ENCODE measurements at places on chromosomes 3 and 15.
A peak's percentile ranks its signal among the peaks of the same experiment; 100 is the strongest.

DNA sequence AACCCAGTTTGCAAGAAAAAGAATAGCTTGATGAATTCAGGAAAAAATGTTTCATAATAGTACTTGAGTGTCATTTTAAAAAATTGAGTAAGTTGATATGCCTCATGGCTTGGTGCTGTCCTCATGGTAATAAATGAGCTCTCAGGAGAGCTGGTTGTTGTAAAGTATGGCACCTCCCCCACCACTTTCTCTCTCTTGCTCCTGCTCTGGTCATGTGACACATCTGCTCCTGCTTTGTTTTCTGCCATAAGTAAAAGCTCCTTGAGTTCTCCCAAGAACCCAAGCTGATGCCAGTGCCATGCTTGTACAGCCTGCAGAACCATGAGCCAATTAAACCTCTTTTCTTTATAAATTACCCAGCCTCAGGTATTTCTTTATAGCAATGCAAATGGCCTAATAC, 108.8 kb upstream of the CRBN start:
- no peaks in the 10 kb centered on the region for H3K36me3 ChIP-seq
- DNase-seq: no peak
- H3K27me3 ChIP-seq: no peaks in the 10 kb centered on the region
- no peak overlapping the region for H3K27ac ChIP-seq

DNA sequence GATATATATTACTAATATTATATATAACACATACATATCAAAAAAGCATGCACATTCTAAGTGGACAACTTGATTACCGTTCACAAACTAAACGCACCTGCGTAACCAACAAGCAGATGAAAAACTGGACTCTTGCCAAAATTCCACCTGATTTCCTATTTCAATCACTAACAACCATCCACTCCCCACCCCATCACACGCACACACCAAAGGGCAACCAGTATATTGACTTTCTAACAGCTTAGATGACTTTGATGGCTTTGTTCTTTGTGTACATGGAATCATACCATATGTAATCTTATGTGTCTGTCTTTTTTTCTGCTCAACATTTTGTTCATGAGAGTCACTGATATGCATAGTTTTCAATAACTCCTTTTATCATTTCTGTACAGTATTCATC, 496.8 kb upstream of the ARRDC4 start:
- H3K27me3 ChIP-seq: peaks cover 37% of the 10 kb centered on the region
- no peaks in the 10 kb centered on the region for H3K36me3 ChIP-seq
- DNase-seq: no peak
- H3K4me1 ChIP-seq: no peaks in the 10 kb centered on the region
- no peak overlapping the region for H3K27ac ChIP-seq

- no peak for DNase-seq
- no peaks in the 10 kb centered on the region for H3K27me3 ChIP-seq
- H3K4me3 ChIP-seq: no peak overlapping the region
- no peak overlapping the region for H3K27ac ChIP-seq
- no peaks in the 10 kb centered on the region for H3K36me3 ChIP-seq
Measured at GRCh38 chr3:32177702-32178198, 60.7 kb upstream of the CMTM8 start.

- H3K4me1 ChIP-seq: peaks cover 62% of the 10 kb centered on the region
- no peak for DNase-seq
- peak overlapping the region; percentile 91 for H3K27ac ChIP-seq
- no peaks in the 10 kb centered on the region for H3K27me3 ChIP-seq
Measured at GRCh38 chr15:56038015-56038414, 44.6 kb upstream of the NEDD4 start.

DNA sequence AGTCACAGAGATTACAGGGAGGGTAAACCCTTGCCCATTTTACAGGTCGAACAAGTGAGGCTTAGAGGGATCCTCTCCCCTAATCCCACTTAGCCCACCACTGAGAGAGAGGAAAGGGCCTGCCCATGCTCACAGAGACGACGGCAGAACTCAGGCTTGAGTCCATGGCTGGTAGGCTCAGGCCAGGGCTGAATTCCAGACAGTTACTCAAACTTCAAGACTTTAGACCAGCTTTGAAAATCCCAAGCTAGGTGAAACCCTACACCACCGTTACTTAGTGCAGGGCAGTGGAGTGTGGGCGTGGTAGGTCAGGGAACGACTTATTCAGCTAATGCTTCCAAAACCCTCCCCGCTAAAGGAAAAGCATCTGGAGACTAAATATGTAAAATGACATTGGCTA, 16.4 kb downstream of the GRIP2 start:
- no peak overlapping the region for H3K27ac ChIP-seq
- no peaks in the 10 kb centered on the region for H3K36me3 ChIP-seq
- peak; percentile 12 for DNase-seq
- H3K4me1 ChIP-seq: no peaks in the 10 kb centered on the region
- H3K4me3 ChIP-seq: no peak overlapping the region
- no peaks in the 10 kb centered on the region for H3K27me3 ChIP-seq

- H3K4me3 ChIP-seq: no peak overlapping the region
- H3K4me1 ChIP-seq: no peaks in the 10 kb centered on the region
- no peak overlapping the region for H3K27ac ChIP-seq
- DNase-seq: no peak
- no peaks in the 10 kb centered on the region for H3K27me3 ChIP-seq
- H3K36me3 ChIP-seq: no peaks in the 10 kb centered on the region
Measured at GRCh38 chr3:31422237-31422636, 110.5 kb upstream of the STT3B start.

GRCh38 chr3:171865191-171865865, 22.2 kb downstream of the TMEM212 start:
- no peaks in the 10 kb centered on the region for H3K36me3 ChIP-seq
- no peaks in the 10 kb centered on the region for H3K27me3 ChIP-seq
- no peak for DNase-seq
- H3K27ac ChIP-seq: no peak overlapping the region
- no peak overlapping the region for H3K4me3 ChIP-seq

- no peak overlapping the region for H3K4me3 ChIP-seq
- no peaks in the 10 kb centered on the region for H3K4me1 ChIP-seq
- peaks cover 19% of the 10 kb centered on the region for H3K36me3 ChIP-seq
- H3K27ac ChIP-seq: no peak overlapping the region
- DNase-seq: no peak
Measured at GRCh38 chr3:99730870-99731269, 86.8 kb upstream of the CMSS1 start.

- no peaks in the 10 kb centered on the region for H3K4me1 ChIP-seq
- no peak for DNase-seq
- H3K27me3 ChIP-seq: no peaks in the 10 kb centered on the region
- H3K4me3 ChIP-seq: no peak overlapping the region
- no peaks in the 10 kb centered on the region for H3K36me3 ChIP-seq
Measured at GRCh38 chr15:52113708-52114107, 1.1 kb upstream of the BCL2L10 start.

DNA sequence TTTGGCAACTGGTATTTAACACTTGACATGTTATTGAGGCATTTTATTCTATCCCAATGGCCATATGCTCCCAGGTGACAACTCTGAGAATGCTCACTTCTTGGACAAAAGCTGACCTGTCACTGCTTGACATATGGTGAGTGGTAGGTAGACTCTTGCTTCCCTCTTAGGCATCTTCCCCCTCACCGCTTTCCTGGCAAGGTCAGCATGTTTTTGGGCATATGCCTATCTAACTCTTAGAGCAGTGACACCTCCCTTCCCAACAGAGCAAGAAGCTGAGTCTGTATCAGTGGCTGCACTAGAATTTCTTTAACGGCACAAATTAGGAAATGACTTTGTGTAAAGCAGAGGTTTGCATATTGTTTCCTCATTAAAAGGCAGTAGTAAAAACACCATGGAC, 300.7 kb downstream of the OXSM start:
- H3K4me3 ChIP-seq: no peak overlapping the region
- no peaks in the 10 kb centered on the region for H3K36me3 ChIP-seq
- no peaks in the 10 kb centered on the region for H3K4me1 ChIP-seq
- no peaks in the 10 kb centered on the region for H3K27me3 ChIP-seq
- no peak for DNase-seq
- H3K27ac ChIP-seq: no peak overlapping the region

DNA sequence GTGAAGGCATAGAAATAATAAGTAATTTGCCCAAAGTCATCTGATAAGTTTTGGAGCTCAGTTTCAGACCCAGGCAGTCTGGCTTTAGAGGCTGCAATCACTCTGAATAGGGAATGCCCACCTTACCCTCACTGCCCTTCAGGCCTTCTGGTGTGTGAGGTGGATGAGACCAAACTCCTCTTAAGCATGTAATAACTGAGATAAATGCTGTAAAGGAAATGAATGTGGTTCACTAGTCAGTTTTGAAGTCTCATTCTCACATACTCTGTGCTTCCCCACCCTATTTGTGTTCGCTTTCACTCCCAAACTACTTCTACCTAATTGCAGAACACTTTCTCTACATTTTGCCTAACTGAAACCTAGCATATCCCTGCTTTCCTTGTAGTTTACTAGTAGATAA, 144.1 kb downstream of the FILIP1L start:
- no peak overlapping the region for H3K4me3 ChIP-seq
- DNase-seq: no peak
- H3K4me1 ChIP-seq: peaks cover 32% of the 10 kb centered on the region
- H3K27ac ChIP-seq: no peak overlapping the region
- no peaks in the 10 kb centered on the region for H3K36me3 ChIP-seq

GRCh38 chr3:47601281-47601680, 22.6 kb upstream of the CSPG5 start:
- no peak overlapping the region for H3K27ac ChIP-seq
- H3K27me3 ChIP-seq: no peaks in the 10 kb centered on the region
- no peak overlapping the region for H3K4me3 ChIP-seq
- DNase-seq: no peak
- no peaks in the 10 kb centered on the region for H3K4me1 ChIP-seq

DNA sequence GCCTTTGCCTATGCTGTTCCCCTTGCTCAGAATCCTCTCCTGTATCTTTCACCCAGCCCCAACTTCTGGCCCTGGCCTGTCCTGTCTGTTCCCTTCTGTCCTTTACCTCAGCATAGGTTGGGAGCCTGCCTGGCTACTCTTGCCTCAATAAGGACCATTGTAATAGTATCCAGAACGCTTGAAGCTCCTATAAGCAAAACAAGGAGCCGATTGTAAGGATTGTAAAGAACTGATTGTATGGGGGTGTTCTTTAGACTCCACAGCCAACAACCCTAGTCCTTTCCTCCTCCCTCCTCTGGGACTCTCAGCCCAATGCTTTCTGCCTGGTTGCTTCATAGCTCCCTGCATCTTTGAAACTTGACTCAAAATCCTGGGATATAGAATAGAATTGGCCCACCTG, 18.7 kb upstream of the RAD54L2 start:
- no peak for DNase-seq
- no peak overlapping the region for H3K4me3 ChIP-seq
- H3K4me1 ChIP-seq: no peaks in the 10 kb centered on the region
- no peaks in the 10 kb centered on the region for H3K27me3 ChIP-seq
- no peaks in the 10 kb centered on the region for H3K36me3 ChIP-seq

DNA sequence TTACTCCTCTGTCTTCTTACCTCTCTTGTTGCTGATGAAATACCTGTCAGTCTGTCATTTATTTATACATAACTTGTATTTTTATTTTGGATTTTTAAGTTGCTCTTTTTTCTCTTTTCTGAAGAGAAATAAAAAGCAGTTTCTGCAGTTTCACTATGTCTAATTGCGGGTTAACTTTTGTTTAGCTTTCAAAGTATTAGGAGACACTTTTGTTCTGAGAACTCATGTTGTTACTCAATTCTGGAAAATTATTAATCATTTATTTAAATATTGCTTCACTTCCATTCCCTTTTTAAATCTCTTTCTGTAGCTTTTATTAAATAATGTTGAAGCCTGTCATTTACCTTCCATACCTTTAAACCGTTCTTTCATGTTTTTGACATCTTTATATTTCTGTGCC, 29.2 kb downstream of the MYLK start:
- no peak overlapping the region for H3K4me3 ChIP-seq
- H3K27ac ChIP-seq: no peak overlapping the region
- H3K36me3 ChIP-seq: no peaks in the 10 kb centered on the region
- no peak for DNase-seq
- H3K27me3 ChIP-seq: no peaks in the 10 kb centered on the region
- H3K4me1 ChIP-seq: no peaks in the 10 kb centered on the region

DNA sequence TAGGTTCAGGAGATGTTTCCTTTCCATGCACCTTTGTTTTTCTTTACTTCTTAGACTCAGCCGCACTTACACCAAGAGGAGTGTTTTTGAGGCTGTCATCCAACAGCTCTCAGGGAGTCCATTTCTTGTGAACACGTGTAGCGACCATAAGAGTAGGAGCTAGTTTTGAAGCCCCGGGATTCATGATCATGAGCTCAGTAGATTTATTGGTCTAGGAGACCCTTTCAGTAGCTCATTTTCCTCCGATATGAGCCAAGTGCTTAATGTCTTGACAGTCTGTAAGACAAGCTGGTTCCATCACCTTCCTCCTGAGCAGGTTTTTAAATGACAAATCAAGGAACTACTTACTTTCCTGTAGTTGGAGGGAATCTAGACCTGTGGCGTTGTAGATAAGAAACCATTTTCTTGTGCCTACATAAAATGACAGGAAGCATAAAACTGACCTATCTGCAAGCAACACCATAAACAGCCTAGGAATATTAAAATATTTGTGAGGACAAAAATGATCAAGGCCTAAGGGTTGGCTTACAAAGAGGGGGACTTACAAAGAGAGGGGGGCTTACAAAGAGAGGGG, 172.6 kb upstream of the BHLHE40 start:
- H3K4me3 ChIP-seq: no peak overlapping the region
- no peak overlapping the region for H3K27ac ChIP-seq
- no peaks in the 10 kb centered on the region for H3K27me3 ChIP-seq
- no peak for DNase-seq

DNA sequence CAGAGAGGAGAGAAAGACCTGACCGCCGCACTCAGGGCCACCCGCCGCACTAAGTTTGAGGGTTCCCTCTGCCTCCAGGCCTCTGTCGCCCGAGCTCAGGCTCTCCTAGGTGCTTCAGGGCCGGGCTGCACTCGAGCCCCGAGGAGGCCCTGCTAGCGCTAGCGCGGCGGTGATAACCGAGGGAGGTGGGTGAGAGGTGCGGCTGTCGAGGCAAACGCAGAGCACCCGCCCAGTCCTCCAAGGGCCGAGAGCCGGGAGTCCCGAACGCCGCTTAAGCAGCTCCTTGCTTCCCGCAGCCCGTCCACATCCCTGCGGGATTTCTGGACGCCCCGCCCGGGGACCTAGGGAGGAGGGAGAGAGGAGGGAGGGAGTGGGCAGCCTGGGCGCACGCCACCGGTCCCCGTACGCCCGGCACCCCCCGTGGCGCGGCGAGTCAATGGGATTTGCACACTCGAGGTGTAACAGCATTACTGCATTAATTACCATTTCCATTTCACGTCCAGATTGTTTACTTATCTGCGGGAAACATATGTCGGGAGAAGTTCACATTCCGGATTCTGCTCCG, 6.8 kb downstream of the SOX14 start:
- H3K27ac ChIP-seq: no peak overlapping the region
- no peak for DNase-seq
- H3K36me3 ChIP-seq: no peaks in the 10 kb centered on the region
- no peak overlapping the region for H3K4me3 ChIP-seq
- H3K4me1 ChIP-seq: no peaks in the 10 kb centered on the region

DNA sequence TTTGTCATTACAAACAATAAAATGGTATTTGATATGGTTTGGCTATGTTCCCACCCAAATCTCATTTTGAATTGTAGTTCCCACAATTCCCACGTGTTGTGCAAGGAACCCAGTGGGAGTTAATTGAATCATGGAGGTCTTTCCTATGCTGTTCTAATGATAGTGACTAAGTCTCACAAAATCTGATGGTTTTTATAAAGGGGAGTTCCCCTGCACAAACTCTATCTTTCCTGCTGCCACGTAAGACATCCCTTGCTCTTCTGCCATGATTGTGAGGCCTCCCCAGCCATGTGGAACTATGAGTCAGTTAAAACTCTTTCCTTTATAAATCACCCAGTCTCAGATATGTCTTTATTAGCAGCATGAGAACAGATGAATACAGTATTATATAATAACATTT, 15.4 kb upstream of the AADAC start:
- H3K27ac ChIP-seq: no peak overlapping the region
- DNase-seq: no peak
- no peak overlapping the region for H3K4me3 ChIP-seq
- no peaks in the 10 kb centered on the region for H3K27me3 ChIP-seq
- H3K4me1 ChIP-seq: peaks cover 24% of the 10 kb centered on the region
